NCI-H345 (cell line): ENCODE measurements at places on chromosomes 5 and 9.

DNA sequence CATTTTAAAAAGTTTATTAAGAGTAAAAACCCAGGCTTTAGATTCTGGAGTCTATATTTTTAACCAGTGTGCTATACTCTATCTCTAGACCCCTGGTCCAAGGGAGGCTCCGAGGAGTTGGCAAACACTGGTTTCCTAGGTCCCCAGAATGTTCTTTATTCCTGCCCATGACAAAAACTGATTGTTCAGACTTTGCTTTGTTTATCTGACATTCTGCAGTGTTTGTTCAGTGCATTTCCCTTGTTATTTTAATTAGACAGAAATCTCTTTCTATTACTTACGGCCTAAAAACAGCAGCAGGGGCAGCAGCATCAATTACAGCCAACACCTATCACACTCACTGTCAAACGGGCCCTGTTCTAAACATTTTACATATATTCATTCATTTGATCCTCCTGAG lies 2011.6 kb upstream of the WWC1 start:
- no peak for DNase-seq

DNA sequence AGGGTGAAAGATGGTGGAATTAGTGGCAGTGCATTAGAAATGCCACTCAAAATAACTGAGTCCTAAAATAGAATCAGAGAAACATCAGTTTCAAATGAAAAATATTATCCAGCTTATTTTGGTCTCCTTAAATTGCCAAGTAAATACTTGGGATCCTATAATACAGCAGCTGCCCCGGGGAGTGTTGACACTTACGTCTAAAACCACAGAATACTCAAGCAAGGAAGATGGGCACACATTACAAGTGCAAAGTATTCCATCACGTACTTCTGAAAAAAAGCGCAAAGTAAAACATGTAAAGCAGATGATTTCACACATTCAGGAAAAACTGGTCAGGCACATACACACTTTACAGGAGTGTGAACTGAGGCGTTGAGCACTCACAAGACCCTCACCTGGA lies 2.4 kb upstream of the ARHGEF37 start:
- DNase-seq = no peak

DNA sequence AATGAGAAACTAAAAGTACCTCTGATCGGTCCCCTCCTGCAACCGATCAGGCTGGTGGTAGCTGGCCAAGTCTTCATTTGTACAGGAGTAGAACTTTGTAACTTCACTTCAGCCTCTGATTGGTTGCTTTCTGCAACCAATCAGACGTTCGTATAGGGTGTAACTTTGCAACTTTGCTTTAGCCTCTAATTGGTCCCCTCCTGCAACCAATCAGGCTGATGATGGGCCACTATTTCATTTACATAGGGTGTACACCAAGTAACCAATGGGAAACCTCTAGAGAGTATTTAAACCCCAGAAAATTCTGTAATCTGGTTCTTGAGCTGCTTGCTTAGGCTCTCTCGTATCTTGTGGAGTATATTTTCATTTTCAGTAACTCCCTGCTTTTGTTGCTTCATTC lies 445.5 kb downstream of the MED10 start:
- no peak for DNase-seq

GRCh38 chr5:154966081-154966841 lies 25.4 kb downstream of the MRPL22 start:
- DNase-seq = no peak

- DNase-seq = peak; percentile 71
Observed at GRCh38 chr9:136526625-136527066, 19.2 kb downstream of the NOTCH1 start.

GRCh38 chr9:17090041-17090440 lies 44.8 kb upstream of the CNTLN start:
- DNase-seq = no peak

DNA sequence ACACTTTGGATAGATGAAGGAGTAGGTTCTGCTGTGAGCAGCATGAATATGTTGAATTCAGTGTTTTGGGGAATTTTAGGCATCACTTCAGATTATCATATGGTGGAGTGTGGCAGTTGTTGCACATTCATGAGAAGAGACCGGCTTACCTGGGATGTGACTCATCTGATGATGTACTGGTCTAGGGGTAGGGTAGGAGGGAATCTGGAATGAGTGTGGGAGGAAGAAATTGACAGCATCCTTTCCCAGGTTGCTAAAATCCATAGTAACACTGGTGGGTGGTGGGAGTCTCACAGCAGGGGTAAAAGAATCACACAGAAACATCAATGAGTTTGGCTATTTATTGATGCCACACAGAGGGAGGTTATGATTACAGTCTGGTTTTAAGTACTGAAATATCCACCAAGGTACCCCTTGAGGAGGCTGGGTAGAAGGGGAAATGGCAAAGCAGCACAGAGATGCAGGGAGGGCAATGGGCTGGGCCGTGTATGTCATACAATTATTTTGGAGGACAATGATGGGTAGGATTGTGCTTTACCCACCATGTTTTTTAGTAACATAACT lies 82.5 kb downstream of the TARS1 start:
- DNase-seq = no peak

GRCh38 chr9:89811356-89811755 lies 206.5 kb downstream of the GADD45G start:
- DNase-seq = no peak

DNA sequence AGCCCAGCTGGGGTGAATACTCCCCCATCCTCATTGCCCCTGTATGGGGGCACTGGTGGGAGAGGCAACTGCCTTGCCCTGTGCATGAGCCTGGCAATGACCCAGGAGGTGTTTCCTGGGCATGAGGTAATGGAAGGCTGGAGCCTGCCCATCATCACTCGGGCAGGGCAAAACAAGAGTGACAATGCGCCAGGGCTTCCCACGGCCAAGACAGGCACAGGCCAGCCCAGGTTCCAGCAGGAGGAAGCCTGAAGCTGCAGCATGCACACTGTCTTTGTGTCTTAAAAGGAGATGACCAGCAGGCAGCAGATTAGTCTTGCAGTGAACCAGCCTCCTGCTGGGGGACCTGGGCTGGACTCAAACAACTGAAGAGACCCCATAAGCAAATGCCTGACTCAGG lies 92.2 kb upstream of the SMIM23 start:
- DNase-seq = no peak

- DNase-seq = no peak
Observed at GRCh38 chr5:178785999-178786398, 55.5 kb upstream of the ZNF354A start.

- DNase-seq = no peak
Observed at GRCh38 chr9:116308076-116308475, 154.5 kb downstream of the PAPPA start.

DNA sequence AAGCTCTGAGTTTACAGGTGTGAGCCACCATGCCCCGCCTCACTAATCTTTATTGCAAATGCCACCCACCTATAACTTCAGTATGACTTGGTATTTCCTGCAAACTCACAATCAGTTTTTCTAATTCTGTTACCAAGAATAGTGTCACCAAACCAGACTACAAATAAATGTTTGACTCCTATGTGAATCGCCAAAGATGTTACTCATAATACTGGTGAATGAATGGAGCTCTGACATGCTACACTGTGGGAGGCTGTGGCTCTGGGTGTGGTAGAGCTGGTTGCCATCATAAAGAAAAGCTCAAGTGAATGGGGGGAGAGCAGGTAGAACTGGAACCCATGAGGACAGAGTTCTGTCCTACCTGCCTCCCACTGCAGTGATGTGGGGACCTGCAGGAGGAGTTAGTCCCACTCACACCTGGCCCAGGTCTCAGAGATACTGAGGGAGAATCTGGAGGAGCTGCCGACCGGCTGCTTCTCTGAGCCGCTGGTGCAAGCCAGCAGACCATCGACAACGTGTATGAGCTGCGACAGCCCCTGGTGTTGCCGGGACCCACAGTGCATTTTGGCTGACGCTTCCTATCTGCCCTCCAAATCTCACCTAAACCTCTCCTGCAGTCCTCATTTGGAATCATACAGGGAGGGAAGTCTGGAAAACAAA lies 95.7 kb downstream of the ENTREP1 start:
- DNase-seq = no peak

DNA sequence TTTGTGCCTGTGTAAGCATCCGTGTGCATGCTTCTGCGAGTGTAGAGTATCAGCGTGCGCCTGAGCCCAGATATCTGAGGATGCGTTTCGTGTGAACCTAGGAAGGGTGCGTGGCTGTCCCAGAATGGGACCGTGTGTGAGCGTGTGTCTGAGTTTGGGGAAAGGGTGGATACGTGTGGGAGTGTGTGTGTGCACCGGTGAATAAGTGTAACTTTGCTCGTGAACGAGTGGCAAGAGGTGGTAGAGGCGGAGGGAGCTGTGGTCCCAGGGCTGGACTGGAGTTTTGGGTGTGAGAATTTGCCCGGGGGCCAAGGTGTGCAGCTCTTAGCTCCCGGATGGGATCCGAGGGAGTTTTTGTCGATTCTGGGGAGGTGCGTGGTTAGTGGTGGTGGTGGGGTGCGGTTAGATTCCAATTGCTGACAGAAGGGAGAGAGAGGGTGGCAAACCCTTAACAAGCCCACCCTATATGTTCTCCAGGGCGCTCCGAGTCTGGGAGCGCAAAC lies 686 bp upstream of the COL27A1 start:
- no peak for DNase-seq

DNA sequence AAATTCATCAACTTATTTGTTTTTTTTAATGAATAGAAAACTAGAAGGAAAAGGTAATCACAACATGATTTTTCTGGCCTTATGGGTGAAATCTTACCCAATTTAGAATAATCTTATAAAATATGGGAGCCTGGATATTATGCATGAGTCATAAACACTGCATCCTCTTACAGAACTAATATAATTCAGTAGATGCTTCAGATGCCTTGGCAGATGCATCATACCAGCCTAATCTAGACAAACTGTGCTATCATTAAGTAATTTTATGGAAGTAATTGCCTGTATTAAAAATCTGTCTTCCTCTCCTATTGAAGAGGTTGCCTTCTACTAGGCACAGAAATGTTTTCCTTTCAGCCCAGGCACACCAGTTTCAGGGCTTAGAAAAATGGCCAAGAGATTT lies 2384.6 kb upstream of the WWC1 start:
- no peak for DNase-seq

- DNase-seq = no peak
Observed at GRCh38 chr9:27475057-27475595, 49.0 kb upstream of the IFNK start.

- DNase-seq = no peak
Observed at GRCh38 chr5:31192442-31192841, 1.0 kb upstream of the CDH6 start.

- no peak for DNase-seq
Observed at GRCh38 chr5:166062719-166063118, 2228.7 kb upstream of the WWC1 start.

DNA sequence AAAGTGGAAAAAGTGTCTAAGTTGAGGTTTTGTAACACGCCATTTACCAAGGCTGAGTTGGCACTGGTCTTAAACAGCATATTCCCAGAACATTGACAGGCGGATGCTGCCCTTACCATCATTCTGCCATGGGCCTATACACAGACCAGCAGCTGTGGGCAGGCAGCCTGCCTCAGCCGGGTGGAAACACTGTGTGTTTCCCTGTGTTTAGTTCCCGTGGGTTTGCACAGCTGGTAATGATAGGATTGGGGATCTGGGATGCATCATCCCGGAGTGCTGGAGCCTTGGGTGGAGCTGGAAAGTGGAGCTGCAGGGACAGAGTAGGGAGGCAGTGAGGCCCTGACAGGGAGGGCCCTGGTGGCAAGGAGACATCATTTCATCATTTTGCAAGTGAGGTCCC lies 5.5 kb upstream of the FGD3 start:
- no peak for DNase-seq

DNA sequence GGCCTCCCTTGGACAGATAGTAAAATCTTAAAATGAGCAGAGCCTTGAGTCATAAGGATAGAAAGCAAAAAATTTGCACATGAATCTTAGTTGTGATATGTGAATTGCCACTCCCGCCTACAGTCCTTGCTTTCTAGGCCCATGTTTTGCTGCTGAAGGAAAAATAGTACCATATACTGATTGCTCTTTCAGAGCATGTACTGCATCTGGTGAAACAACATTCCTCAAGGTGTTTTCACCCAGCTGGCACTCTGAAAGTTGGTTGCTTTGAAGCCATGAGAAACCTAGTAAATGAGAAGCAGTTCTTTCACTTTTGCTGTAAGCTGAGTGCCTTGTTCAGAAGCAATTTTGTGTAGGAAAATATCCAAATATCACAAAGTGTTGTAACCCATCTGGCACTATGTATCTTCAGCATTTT lies 10.3 kb downstream of the CDC37L1 start:
- no peak for DNase-seq

GRCh38 chr5:134708301-134708700 lies 30.0 kb upstream of the CAMLG start:
- DNase-seq = no peak

GRCh38 chr5:173919443-173919842 lies 31.3 kb downstream of the CPEB4 start:
- DNase-seq = no peak

DNA sequence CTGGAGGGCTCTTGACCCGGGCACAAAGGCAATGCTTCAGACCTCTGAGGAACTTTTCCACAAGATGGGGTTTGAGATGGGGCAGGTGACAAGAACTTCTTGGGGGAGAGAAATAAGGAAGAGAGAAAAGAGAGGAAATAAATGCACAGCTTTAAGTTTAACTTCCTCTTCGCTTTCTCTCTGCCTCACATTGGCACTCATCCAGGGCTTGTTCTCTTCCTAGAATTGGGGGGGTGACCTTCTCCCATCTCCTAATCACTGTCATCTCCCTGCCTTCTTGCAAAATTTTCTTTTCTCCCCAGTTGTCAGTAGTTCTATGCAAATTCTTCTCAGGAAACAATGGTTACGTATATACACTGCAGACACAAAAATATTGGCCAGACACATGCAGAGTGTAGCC lies 19.1 kb upstream of the ADCY2 start:
- no peak for DNase-seq

- no peak for DNase-seq
Observed at GRCh38 chr5:156405988-156406387, 79.0 kb downstream of the SGCD start.

DNA sequence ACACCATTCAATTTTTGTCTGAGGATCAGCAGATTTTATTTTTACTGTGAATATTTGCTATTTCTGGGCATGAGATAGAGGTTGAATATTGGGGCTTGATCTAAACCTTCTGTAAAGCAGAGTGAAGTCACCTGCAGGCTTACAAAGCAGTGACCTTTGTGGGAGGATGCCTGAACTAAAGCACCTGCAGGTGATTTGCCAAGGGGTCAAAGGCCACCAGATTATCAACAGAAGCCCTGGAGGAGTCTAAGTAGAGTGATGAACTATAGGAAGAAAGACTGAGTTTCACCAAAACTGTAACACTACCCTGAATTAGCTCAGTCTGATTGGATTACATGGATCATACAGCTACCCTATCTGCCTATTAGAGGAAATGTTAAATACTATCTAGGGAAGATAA lies 144.3 kb upstream of the PRLR start:
- DNase-seq = no peak
